ENCODE measurements at places on chromosomes 16 and 17. TPM values are rescaled to one million over a fixed set of nuclear protein-coding genes. Genes with fewer than 3 reads are reported as not detected.

- DNase-seq = no peak
- no peak overlapping the region for H3K27ac ChIP-seq
- no peaks in the 10 kb centered on the region for H3K36me3 ChIP-seq
- no peaks in the 10 kb centered on the region for H3K27me3 ChIP-seq
These were observed 110.5 kb downstream of the PMP22 start for GRCh38 chr17:15154618-15155017.

DNA sequence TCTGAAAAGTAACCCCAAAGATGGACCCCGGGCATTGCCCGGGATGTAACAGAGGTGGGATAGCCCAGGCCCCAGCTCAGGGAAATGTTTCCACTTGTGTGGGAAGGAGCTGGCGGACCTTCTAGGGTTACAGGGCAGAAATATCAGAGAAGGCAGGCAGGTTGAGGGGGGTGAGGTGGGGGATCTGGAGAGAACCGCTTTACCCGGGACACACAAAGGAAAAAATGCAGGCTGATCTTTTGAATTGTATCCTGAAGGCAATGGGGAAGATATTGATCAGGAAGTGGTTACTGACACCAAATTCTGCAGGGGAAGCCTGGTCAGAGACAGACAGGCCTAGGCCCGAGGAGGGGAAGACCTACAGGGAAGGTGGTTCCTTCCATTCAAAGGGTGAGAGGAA is 3.5 kb downstream of the SLC47A1 start:
- no peak overlapping the region for H3K27ac ChIP-seq
- DNase-seq = no peak
- peaks cover 24% of the 10 kb centered on the region for H3K27me3 ChIP-seq
- H3K4me3 ChIP-seq = no peak overlapping the region
- H3K36me3 ChIP-seq = no peaks in the 10 kb centered on the region

GRCh38 chr16:72270531-72270930 is 98.6 kb upstream of the PMFBP1 start:
- H3K27ac ChIP-seq = no peak overlapping the region
- H3K27me3 ChIP-seq = no peaks in the 10 kb centered on the region
- no peak for DNase-seq
- H3K36me3 ChIP-seq = no peaks in the 10 kb centered on the region

DNA sequence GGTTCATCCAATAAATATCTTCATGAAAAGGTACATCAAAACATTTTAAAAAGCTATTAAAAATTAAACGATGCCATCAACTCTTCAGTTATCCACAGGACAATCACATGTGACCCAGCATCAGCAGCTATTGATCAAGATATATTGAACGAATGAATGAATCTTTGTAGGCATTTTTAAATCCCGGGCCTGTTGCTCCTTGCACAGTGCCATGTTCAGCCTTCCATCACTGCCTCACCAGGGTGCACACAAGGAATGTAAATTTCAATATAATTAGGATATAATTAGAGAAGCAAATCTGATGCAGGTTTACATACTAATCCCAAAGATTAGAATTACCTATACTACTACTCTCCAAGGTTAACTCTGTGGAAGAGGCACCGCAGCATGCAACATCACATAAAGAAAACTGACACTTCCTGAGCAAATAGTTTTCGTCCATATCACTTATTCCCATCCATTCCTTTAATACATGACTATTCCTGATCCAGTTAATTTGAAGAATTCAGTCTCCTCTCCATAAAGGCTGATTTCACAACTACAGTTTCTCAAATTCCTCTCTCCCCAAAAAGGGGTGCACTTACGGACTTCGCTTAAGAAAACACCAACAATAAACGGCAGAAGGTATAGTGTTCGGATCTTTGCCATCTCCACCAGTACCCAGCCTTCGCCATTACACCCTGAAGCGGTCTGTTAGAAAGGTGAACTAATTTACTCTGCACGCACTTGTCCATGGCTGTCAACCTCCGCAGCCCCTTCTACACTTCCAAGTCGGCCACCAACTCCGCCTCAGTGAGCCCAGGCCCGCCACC is 938 bp downstream of the NCOR1 start:
- H3K27me3 ChIP-seq = no peaks in the 10 kb centered on the region
- DNase-seq = no peak
- H3K27ac ChIP-seq = peak overlapping the region; percentile 95
- peaks cover 17% of the 10 kb centered on the region for H3K4me1 ChIP-seq
- H3K36me3 ChIP-seq = no peaks in the 10 kb centered on the region

DNA sequence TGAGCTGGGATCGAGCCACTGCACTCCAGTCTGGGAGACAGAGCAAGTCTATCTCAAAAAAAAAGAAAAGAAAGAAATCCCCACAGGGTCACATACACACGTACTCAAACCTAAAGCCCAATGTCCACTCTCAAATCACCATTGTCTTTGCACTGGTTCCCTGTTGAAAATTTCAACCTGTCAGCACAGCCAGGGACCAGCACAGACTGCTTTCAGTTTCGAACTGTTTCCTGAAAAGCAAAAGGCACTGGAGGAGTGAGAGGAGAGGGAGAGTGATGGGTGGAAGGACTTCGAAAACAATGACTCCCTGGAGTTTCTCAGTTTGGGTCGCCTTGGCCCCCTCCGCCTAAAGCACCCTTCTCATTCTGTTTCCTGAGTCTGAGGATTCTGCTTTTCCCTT is 9.0 kb upstream of the CD300C start:
- H3K27me3 ChIP-seq = no peaks in the 10 kb centered on the region
- H3K27ac ChIP-seq = no peak overlapping the region
- H3K36me3 ChIP-seq = no peaks in the 10 kb centered on the region
- no peak overlapping the region for H3K4me3 ChIP-seq

DNA sequence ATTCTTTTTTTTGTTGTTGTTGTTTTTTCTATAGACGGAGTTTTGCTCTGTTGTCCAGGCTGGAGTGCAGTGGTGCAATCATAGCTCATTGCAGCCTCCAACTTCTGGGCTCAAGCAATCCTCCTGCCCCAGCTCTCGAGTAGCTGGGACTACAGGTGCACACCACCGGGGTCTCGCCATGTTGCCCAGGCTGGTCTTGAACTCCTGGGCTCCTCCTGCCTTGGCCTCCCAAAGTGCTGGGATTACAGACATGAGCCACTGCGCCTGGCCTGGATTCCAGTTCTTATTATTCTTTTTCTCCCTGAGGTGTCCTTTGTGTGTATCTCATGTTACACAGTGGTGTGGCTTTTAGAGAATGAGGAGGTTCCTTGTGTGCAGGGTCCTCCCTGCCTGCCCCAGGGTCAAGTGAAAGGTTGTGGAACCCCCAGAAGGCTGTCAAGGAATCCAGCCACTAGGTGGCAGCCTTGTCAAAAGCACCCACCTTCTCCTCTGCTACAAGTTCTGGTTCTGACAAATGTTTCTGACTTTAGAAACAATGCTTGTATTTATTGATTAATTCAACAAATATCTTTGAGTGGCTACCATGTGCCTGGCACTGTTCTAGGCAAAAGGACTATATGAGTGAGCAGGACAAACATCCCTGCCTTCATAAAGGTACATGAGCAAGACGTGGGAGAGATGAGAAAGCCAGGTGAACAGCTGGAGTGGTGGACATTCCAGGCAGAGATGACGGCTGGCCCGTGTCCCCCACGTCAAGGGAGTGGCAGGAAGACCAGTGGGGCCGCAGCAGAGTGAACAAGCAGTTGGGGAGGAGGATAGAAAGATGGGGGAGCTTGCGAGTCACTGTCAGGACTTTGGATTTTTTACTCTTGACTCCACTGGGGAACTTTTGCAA is 112.4 kb downstream of the SPECC1 start:
- no peaks in the 10 kb centered on the region for H3K36me3 ChIP-seq
- no peak overlapping the region for H3K27ac ChIP-seq

DNA sequence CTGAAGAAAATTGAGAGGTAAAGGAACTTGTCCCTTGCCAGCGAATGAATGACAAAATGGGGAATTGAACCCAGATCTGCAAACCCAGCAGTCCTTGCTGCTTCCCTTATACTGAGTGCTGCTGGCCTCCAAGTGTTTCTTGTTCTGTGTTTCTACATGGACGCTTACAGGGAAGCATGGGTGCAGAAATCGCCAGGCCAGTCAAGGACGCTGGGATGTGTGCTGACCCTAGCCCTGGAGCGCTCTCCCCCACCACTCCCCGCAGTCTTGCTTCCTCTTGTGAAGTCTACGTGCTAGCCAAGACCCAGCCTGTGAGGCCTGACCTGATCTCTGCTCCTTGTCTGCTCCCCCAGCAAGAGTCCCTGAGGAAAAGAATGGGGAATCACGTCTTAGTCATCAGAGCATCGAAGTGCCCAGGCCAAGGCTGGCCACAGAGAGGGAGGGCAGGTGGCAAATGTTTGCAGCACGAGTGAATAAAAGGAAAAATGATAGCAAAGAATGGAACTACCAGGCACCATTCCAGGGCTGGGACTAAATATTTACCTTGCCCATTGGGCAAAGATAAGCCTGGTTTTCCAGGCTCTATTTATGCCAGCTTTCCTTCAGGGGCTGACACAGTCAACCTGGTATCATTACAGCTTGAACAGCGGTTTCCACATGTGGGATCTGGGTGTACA is 17.4 kb downstream of the CA4 start:
- H3K4me1 ChIP-seq = peaks cover 32% of the 10 kb centered on the region
- no peaks in the 10 kb centered on the region for H3K27me3 ChIP-seq
- no peaks in the 10 kb centered on the region for H3K36me3 ChIP-seq
- H3K27ac ChIP-seq = peak overlapping the region; percentile 78
- no peak overlapping the region for H3K4me3 ChIP-seq

Gene OTOA
- total RNA-seq = 0.55 TPM

Gene ADGRG3
- not detected for total RNA-seq

Gene NDEL1
- total RNA-seq = 102 TPM

Gene NECAB2
- total RNA-seq = not detected
